ENCODE measurements at places on chromosomes 16 and 17. TPM values are rescaled to one million over a fixed set of nuclear protein-coding genes. Genes with fewer than 3 reads are reported as not detected.

- DNase-seq, result no peak
Observed at GRCh38 chr17:73698966-73699365, 54.7 kb upstream of the SDK2 start.

DNA sequence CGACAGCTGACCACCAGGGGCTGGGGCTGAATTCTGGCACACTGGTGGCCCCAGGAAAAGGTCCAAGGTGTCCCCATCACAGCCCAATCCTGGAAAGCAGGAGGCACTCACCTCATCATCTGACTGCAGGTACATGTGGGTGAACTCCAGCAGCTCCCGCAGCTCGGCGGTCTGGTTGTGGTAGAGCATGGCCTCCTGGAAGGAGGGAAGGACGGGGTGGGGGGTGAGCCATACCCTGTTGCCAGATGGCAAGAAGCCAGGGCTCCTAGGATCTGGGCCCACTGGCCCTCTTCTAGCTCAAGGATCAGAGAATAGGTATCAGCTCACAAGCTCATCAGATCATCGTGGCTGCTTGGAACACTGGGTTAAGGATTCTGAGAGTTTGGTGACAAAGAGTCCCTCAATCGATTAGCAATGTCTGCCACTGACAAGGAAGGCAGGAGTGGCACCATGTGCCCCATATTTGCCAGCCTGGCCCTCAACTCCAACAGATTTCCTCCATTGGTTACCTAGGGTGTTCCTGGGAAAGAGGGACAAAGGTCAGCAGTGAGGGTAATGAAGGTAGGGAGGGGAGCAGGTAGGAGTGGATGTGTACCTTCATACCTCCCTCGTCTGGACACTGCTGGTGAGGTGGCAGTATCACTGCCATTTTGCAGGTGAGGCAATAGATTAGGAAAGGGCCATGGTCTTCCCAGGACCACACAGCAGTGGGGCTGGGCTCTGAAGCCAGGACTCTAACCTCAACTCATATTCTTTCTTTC is 4.9 kb downstream of the P3H4 start:
- no peak for DNase-seq

DNA sequence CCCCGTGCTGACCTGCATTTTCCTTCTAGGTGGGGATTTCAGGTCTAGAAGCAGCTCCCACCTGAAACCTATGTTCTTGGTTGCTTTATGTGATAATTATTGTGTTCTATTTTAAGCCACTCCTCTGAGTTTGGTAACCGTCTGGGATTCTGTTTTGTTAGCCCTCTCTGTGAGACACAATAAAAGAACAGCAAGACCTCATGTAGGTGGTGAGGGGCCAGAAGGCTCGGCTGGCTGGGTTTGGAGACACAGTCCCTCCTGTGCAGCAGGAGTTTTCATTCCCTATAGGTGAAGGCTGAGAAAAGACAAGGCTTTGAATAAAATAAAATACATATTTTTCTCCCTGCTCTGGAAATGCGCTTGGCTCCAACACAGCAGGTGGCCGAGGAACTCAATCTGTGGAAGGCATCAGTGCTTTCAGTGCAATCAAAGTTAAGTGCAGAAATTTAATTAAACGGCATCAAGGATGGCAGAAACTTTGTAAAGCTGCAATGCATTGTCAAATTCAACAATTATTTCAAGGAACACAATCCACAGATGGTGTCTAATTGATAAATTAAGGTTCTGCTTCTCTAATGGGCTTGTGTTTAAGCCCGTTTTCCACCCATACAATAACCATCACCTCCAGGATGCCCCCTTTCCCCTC is 107.8 kb downstream of the MSI2 start:
- no peak for DNase-seq

DNA sequence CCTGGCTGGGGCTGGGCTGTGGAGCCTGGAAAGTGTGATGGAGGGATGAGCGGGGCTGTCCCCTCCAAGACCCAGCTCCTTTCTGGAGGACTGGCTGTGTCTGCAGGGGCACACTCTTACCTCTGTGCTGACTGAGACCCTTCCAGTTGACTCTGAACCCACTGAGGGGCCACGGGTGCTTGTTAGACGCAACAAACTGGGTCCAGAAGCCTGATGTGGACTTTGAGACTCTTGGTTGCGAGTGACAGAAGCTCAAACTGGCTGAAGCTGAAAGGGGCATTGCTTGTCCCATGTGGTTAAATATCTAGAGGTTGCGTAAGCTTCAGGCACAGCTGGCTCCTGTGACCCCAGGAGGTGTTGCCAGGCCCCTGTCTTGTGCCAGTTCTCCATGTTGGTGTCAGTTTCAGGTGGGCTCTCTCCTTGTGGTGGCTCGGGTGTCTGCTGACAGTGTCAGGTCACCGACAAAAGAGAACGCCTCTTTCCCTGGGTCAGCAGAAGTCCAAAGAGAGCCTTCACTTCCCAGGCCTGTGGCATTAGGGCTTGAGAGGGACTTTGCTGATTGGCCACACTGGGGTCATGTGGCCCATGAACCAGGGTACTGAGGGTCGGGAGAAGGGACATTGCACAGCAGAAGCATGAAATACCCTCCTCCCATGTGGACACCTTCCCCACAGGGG is 16.7 kb downstream of the ADCY7 start:
- DNase-seq, result no peak

GRCh38 chr17:67390646-67391361 is 13.7 kb downstream of the PITPNC1 start:
- no peak for DNase-seq

- peak; percentile 90 for DNase-seq
Observed at GRCh38 chr16:71230122-71230845, at the start of gene HYDIN. Gene HYDIN, minus strand, starts transcription at chr16:71230722. Its CDS starts 43,827 bp downstream, at chr16:71186895.

GRCh38 chr16:88194397-88195268 is 188.1 kb upstream of the ZNF469 start:
- DNase-seq, result no peak

DNA sequence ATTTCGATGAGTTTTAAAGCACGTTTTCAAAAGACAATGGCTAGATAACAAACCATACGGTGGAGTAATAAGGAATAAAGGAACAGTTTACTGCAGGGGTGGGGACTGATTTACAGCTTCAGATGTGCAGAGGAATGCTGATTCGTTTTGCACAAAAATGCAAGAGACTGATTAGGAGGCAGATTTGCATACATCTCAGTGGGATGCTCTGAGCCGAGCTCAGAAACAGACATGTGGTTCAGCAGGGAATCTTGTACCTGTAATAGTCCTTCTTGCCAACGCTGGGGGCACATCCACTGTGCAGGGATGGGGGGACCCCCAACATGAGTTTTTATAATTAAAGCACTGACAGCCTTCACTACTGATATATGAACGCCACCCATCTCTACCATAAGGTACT is 308.0 kb downstream of the GRIN2A start:
- no peak for DNase-seq

DNA sequence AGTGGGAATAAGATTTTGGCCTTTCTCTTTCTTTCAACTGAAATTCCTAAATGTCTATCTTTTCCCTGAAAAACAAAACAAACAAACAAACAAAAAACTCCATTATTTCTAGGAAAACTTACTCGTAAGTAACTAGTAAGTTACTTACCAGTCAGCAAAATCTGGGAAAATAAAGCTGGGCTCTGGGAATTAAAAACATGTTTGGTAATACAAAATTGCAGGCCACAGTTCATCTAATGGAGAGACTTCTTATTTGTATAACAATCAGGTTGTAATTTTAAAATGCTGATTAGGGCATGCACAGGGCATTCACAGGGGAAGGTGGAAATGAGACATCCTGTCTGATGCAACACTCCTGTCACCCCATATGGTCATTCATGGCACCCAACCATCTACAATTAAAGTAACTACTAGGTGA is 3.8 kb upstream of the WIPI1 start:
- no peak for DNase-seq

- no peak for DNase-seq
Observed at GRCh38 chr17:3918372-3919122, 2.3 kb upstream of the P2RX1 start.

DNA sequence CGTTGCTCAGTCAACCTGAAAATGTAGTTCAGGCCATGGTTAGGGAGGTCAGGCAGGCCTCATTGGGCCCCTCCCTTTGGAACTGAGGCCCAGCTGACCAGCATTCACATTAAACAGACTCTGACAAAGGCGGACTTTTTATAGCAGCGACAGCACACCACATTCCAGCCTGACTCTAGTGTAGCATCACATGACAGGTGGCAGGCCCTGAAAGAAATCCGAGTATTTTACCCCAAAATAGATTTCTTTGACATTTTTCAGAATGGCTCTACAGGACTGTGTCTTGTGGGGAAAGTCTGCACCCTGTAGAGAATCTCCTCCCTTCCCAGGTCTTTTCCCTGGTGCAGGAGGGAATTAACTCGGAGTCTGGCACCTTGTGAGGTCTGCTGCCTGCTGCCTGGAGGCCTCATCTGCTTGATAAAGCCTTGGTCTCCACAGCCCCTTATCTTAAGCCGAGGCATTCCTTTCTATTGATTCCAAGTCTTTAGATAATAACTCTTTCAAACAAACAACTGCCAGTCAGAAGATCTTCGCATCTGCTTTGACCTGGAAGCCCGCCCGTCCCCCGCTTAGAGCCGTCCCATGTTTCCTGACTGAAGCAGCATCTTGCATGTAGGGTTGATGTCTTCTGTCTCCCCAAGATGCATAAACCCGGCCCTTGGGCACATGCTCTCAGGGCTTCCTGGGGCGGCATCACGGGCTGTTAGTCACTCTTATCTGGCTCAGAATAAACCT is 44.0 kb upstream of the CAPN15 start:
- no peak for DNase-seq

DNA sequence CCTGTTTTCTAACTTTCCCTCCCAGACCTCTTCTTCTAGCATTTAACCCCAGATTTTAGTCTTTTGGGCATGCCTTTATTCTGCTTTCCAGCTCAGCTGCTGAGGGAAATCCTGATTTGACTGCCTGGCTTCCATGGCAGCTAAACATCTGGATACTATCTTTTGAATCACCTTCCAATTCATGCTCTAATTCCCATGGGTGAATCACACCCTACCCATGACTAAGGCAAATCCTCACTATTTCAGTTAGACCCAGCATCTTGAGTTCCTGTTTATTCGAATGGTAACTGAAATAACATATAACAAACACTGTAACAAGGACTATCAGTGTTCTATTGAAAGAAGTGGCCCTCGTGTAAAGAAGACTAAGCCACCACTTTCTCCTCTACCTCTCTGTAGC is 29.8 kb downstream of the CA10 start:
- no peak for DNase-seq

HOXB8 gene
- 19.7 TPM for total RNA-seq

LHX1 gene
- 1.1 TPM for total RNA-seq

DNA sequence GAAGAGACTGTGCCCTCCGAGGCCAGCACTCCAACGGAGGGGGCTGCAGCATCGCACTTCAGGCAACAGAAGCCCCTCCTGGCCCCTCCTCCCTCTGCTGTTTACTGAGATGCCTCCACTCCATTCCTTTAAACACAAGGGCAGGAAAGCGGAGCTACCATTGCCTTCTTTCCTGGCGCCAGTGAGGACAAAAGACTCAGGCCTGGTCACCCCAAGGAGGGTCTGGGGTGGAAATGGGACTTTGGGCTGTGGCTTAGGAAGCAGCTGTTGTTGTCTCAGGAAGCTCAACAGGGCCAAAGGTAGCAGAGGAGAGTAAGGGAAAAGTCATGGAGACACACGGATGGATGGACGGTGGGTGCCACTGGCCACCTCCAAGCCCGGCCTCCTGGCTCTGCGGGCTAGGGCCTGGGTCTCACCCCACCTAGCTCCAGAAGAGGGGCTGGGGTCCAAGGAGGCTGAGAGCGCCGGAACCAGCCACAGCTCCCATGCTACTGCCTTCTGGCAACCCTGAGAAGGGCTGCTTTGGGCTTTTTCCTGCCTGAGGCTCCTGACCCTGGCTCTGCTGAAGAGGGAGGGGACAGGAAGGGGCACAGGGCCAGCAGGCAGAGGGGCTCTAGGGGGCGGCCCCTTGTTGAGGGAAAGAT is 11.1 kb downstream of the CD300LG start:
- no peak for DNase-seq

DNA sequence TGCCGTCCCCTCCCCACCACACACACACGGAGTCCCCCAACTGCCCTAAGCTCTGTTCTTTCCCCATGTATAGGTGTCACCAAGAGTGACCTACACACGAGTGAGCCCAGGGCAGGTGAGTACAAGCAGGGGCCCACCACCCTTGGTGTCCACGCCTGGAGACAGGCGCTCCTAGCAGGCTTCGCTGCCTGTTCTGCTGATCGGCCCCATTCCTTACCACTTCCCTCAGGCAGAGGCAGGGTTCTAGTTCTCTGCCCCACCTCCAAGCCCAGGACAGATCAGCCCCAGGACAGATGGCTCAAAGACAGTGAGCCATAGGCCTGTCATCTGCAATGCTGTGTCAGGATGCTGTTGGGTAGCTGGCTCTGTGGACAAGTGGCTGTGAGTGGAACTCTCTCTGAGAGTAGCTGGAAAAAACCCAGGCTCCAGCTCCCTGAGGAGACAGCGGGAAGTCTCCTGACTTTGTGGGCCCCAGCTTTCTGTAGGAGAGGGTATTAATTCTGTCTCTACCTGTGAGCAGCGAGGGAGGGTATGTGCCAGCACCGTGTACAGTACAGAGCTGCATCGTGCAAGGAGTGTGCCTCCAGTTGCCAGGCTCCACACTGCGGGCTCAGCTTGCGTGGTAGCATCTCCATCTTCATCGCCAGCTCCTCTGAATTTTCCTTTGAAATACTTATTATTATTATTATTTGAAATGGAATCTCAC is 897 bp downstream of the TP53I13 start:
- DNase-seq, result no peak

DNA sequence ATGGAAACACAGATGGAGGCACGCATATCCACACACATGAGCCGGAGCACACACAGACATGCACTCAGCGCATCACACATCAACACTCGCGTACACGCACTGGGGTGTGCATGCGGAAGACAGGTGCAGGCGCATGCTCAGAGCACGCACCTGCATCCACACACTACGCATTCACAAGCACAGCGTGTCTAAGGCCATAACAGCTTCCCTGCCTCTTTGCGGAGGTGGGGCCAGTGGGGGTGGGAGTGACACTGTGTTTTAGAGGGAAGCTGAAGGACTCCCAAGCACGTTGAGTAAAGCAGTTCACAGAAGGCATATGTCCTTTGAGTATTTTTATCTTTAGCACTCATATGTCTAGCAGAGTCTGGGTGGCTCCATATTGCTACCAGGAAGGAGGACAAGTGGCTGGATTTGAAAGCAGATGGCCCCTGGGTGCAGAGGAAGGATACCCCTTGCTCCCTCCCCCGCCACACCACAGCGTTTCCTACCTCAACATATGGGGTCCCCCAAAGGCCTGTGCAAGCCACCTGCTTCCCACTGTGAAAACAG is 68.6 kb upstream of the TOB1 start:
- DNase-seq, result no peak

PHAF1 gene
- total RNA-seq, result 24.9 TPM

- no peak for DNase-seq
Observed at GRCh38 chr17:80835816-80836657, 155.6 kb upstream of the CHMP6 start.

DNA sequence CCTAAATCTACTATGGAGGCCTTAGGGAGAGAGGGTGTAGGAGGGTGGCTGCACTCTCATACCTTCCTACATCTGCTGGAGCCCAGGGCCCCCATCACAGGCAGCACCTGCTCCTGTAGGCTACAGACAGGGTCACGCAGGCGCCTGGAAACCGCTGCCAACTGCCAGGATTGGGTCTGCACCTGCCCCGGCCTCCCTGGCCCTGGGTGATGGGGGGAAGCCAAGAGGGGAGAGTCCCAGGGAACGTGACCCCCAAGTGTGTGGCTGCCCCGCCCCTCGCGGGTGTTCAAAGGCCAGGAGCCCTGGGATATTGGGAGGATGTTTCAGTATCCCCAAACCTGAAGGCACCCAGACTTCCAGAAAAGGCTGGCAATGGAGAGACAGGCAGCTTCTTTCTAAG is 5.6 kb upstream of the TEX19 start:
- DNase-seq, result no peak

All from neural crest cell (in vitro differentiated cells).